ENCODE measurements at places on chromosomes 6 and 20.

DNA sequence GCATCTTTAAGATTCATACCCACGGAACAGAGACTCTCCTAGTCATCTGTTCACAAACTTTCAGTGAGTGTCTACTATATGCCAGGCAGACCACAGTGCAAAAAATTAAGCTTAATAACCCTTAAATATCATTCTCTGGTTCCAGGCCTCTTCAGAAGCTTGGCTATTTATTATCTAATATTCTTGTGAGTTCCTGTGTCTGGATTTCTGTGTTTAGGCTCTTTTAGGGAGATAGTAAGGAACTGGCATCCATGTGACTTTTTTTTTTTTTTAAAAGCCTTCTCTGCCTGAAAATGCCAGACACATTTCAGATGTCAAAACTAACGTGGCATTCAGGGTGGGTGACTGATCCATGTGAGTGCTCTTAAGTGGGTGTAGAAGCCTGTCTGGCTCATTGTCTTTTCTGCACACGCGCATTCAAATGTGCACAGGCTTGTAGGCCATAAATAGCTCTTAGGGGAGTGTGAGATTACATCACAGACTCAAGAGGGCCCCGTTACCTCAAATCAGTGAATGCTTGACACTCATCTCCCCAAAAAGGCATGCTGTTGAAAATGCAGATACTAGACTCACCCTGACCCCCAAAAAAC is 141.9 kb downstream of the GMPR start:
- DNase-seq = no peak

DNA sequence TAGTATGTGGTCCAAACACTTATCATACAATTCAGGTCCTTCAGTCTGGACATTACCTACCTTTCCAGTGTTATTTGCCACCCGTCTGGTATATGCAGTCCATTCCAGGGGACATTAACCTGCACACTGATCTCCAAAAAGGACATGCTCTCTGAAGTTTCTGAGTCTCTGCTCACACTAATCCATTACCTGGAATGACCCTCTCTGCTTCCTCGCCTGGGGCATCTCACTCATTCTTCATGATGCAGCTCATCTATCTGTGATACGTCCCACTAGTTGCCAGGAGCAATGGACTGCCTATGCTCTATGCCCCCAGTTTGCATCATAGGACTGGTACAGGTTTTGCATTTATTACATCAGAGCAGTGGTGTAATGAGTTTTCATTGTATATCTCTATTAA is 5.9 kb upstream of the TUBB2B start:
- no peak for DNase-seq

GRCh38 chr6:24193364-24193763 is 67.3 kb downstream of the NRSN1 start:
- DNase-seq = no peak

DNA sequence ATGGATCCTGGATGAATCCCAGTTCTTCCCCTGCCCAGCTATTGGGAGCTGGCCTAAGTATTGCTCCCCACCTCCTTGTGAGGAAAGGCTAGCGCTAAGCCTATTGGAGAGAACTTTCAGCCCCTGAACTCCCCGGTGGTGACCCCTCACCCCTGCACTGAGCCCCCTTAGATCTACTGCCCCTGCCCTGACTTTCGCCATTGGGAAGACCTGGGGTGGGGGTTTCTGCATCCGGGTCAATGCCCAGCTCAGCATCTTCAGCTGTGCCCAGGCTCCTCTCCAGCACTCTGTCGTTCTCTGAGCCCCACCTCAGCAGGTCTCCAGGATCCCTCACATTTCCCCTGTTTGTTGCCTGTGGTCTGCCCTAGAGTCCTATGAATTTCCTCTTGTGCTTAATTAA is 9.0 kb downstream of the TREML4 start:
- DNase-seq = no peak

GRCh38 chr6:19818805-19819204 is 18.4 kb upstream of the ID4 start:
- DNase-seq = no peak

- DNase-seq = no peak
These were observed 32.9 kb downstream of the PREX1 start for GRCh38 chr20:48794816-48795457.

DNA sequence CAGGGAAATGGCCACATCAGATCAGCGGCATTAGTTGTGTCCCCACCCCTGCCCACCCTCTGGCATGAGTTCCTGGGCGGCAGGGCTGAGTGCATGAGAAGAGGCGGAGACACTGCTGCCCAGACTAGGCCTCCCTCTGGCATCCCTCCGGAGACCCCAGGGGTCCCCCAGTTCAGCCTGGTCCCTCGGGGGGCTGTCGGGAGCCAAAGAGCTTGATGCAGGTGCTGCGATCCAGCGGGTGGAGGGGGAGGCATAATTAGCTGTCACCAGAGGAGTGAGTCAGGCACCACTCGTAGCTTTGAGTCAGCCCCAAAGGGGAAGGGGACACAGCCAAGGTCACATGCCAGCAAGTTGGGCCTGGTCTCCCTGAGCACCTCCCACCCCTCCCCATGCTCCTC is 34.5 kb downstream of the DLGAP4 start:
- no peak for DNase-seq

All from muscle of back (tissue), 13 donors.